Neural progenitor cell (in vitro differentiated cells): ENCODE measurements at places on chromosomes 7 and 10.

DNA sequence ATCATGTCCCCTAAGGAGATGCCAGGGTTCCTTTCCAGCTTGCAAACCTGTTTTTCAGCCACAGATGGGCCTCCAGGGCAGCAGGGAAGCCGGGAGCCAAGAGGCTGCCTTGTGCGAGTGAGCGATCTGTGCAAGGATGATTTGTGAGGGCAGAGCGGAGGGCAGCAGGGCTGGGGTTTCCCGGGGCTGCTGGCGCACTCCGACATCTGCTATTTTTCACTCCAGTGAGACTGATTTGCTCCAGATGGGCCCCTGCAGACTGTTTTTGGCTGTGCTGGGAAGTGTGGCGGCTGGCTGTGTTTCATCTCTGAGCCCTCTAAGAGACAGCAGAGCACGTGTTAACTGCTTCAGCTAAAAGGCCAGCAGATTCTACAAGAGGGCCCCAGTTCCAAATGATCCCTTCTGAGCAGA, 466.2 kb downstream of the TYW1 start:
- no peak for DNase-seq

- DNase-seq: no peak
Observed at GRCh38 chr7:148211740-148212151, 378.8 kb upstream of the C7orf33 start.

- no peak for DNase-seq
Observed at GRCh38 chr7:93316730-93317129, 84.6 kb downstream of the VPS50 start.

GRCh38 chr10:24920907-24921881, 31.2 kb downstream of the PRTFDC1 start:
- no peak for DNase-seq

GRCh38 chr10:130969700-130970099, 341.8 kb downstream of the TCERG1L start:
- DNase-seq: no peak

DNA sequence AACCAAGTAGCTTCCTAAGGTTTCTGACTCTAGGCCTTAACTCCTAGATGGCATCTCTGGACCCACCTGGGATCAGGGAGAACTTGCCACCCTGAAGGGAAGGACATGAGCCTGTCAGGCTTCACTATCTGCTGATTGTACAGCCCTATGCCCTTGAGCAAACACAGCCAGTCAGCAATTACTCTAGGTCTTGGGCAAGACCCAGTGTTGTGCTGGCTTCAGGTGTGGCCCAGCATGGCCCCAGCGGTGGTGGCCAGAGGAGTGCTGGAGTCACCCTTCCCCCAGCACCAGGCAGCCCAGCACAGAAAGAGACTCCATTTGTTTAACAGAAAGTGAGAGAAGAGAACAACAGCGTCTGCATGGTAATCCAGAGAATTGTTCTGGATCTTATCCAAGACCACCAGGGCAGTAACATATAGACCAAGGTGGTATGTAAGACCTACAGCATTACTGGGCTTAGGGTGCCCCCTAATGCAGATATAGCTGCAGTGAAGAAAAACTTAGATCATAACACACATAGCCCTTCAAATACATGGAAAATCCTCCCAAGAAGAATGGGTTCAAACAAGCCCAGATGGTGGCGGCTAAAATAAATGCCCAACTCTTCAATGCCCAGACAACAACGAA, 207.7 kb downstream of the MAGI2 start:
- peak; percentile 13 for DNase-seq

- DNase-seq: no peak
Observed at GRCh38 chr7:93935102-93935501, 13.6 kb downstream of the GNG11 start.

- DNase-seq: peak; percentile 80
Observed at GRCh38 chr7:141649865-141650634, 51.9 kb downstream of the DENND11 start.

- DNase-seq: no peak
Observed at GRCh38 chr7:99594948-99595745, 2.9 kb upstream of the TMEM225B start.

- no peak for DNase-seq
Observed at GRCh38 chr10:44923611-44924010, 12.5 kb downstream of the TMEM72 start.

- no peak for DNase-seq
Observed at GRCh38 chr7:36040679-36041078, 112.4 kb upstream of the EEPD1 start.

DNA sequence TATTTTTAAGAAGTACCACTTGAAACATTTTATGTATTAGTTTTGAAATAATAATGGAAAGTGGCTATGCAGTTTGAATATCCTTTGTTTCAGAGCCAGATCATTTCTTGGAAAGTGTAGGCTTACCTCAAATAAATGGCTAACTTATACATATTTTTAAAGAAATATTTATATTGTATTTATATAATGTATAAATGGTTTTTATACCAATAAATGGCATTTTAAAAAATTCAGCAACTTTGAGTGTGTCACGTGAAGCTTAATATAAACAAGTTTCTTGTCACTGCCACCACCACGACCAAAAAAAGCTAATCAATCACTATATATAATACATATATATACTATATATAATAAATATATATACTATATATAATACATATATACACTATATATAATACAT, 4.8 kb downstream of the IL6 start:
- DNase-seq: no peak

GRCh38 chr7:47361236-47361635, 220.7 kb downstream of the TNS3 start:
- DNase-seq: no peak

DNA sequence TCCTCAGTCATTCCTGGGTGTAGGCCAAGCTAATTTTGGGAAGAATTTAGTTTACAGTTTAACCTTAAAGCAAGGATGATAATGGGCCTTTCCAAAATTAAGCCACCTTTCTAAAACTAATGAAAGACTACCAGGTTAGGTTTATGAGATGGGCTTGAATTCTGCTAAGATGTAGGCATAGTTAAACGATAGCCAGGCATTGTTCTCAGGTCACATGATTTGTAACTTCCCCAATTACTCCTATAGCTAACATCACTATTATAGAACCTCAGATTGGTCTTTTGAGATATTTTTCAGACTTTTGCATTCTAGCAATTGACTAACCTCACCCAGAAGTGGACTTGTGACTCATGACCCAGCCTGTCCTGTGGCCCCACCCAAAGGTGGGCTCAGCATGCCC, 7.0 kb upstream of the NUB1 start:
- no peak for DNase-seq

- no peak for DNase-seq
Observed at GRCh38 chr10:126294451-126294850, 93.8 kb downstream of the ADAM12 start.

DNA sequence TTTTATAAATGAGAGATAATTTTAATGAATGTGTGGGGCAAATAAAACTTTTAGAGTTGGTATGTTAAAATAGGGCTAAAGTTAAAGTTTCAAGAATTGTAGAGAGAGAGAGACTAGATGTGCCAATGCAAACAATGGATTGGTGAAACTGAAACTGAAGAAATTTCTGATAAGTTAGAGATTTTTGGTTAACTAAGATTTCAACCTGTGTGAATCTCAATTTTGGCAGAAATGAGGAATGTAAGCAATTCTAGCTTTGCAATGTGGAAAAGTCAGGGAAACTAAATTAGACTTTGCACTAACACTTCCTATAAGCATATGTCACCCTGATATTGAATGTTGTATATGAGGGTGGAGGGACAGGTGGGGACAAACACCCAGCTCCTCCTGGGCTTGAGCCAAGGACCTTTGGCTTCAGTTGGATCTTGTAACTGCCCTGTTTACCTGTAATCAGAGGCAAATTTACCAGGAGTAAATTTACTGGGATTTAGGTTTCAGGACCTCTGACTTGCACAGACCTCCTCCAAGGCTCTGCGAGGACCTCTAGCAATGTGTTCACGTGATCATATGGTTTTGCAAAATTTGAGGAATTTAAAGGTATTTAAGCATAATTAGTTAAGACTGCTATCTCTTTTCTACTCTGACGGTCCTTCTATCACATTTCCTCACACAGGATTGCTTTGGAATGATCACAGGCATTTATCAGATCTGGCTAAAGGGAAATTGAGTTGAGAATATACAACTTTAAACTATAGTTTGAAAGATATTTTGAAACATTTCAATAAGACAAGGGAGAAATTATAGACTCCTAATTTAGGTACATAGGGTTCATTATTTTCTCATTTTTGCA, 33.1 kb upstream of the RPA3 start:
- no peak for DNase-seq

GRCh38 chr7:128884561-128885369, 22.1 kb downstream of the ATP6V1F start:
- DNase-seq: no peak

DNA sequence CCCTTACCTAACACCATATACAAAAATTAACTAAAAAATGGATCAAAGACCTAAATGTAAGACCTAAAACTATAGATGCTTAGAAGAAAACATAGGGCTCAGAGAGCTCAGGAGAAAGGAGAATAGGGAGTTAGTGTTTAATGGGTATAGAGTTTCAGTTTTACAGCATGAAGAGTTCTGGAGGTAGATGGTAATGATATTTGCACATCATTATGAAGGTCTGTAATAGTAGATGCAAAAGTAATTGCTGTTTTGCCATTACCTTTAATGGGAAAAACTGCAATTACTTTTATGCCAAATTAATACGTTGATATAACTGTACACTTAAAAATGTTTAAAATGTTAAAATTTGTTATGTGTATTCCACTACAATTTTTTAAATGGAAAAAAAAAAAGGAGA, 39.2 kb upstream of the NANOS1 start:
- no peak for DNase-seq

DNA sequence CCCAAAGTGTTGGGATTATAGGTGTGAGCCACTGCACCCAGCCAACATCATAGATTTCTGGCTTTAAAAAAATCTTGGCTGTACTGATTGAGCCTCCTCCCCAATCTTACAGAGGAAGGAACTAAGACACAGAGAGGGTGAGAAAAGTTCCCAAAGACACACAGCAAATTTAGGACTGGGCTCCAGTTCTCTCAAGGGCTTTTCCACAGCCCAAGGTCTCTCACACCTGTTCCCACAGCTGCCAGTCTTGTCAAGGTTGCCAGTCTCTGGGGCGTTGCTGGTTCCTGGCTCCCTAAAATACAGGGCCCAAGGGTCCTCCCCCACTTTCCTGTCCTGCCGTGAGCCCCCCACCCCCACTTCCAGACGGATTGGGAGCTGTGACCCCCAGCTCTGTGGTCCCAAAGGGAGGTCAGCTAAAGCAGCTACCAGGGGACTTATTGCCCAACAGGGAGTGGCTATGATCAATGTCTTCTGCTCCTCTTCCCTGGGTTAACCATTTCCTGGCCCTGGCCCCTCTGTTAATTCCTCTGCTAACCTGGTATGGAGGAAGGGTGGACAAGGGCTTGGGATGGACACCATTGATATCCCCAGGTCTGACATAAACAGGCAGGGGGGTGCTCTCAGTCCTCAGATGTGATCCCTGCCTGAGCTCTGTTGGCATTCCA, 3.1 kb upstream of the ZAN start:
- DNase-seq: no peak

GRCh38 chr7:4109481-4110110, 572.5 kb upstream of the FOXK1 start:
- no peak for DNase-seq

- DNase-seq: peak; percentile 78
Observed at GRCh38 chr10:73785721-73786511, 510 bp downstream of the ZSWIM8 start.

GRCh38 chr10:118633786-118634185, 38.3 kb upstream of the PRLHR start:
- no peak for DNase-seq

DNA sequence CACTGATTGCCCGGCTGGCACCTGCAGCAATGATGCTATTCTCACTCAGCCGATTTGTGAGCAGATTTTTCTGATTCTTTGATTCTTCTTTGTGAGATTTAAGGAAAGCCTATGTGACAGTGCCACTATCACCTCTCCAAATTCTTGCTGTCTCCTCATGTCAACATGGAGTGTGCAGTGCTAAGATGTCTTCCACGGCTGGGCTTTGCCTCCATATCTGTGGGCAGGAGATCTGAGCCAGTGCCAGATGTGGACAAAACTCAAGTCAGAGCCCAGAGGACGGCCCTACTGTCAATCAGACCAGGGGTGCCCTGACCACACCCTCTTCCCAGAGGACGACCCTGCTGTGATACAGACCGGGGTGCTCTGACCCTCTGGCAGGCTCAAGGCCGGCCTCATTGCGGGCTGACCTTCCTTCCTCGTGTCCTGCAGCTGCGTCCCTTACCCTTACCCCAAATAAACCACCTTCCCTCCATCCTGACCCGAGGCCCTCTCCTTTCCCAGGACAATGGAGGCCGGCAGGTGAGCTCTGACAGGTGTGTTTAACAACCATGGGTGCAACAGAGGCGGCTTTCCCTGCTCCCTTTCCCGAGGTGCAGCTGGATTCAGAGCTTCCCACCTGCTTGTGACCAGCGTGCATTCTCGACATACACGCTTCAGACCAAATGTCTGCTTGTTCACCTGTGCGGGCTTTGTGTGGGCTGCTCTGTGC, 221.4 kb downstream of the ADARB2 start:
- no peak for DNase-seq

GRCh38 chr10:12709521-12709963, 292.0 kb downstream of the CCDC3 start:
- no peak for DNase-seq

DNA sequence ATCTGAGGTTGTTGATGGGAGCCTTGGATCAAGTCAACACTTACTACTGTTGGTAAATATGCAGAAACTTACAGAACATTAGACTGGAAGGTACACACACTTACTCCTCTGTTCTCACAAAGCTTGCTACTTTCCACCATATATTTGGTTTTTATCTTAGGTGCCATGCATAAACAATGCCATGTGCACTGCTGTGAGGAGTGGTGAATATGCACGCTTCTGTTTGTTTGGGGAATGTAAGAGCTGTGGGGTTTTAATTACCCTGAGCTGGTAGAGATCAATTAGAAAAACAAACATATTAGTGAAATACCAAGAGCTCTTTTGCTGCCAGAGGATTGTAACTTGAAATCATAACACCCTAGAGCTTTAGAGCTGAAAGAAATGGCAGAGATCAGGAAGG, 79.8 kb upstream of the ARID5B start:
- no peak for DNase-seq

GRCh38 chr10:80172896-80173295, 32.4 kb downstream of the ANXA11 start:
- DNase-seq: no peak

DNA sequence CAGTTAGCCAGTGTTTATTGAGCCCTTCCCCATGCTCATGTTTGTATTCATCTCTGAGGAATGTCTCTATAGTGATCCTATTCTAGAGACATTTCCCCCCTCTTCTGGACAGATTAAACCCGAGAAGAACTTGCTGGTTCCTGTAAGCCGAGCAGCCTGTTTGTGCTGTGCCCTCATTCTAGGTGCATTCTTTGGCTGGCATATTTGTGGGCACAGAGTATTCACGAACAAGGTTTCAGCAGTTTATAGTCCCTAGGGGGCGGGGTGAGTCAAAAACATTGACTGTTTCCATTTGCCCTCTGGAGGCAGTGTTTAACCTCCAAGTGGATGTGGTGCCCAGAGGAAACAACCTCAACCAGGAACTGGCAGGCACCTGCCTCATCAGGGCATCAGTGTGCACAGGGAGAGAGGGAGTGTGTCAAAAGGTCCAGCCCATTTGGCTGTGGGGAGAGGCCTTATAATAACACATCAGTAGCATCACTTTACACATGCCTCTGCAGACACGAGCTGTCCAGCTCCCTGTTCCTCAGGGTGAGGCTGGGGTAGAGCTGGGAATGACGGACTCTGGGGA, 273.3 kb upstream of the LRGUK start:
- DNase-seq: peak; percentile 72

- peak; percentile 16 for DNase-seq
Observed at GRCh38 chr7:141511676-141512396, 39.4 kb upstream of the AGK start.
